Fibroblast of lung (primary cell): ENCODE measurements at places on chromosomes 4 and X. TPM values are rescaled to one million over a fixed set of nuclear protein-coding genes. Genes with fewer than 3 reads are reported as not detected.

- DNase-seq: no peak
Measured at GRCh38 chr4:3824521-3825270, 58.5 kb downstream of the ADRA2C start.

- peak; percentile 58 for DNase-seq
Measured at GRCh38 chr4:107689912-107690587, 30.0 kb downstream of the PAPSS1 start.

GRCh38 chrX:7545564-7545963, 297.4 kb upstream of the VCX start:
- DNase-seq: no peak

DNA sequence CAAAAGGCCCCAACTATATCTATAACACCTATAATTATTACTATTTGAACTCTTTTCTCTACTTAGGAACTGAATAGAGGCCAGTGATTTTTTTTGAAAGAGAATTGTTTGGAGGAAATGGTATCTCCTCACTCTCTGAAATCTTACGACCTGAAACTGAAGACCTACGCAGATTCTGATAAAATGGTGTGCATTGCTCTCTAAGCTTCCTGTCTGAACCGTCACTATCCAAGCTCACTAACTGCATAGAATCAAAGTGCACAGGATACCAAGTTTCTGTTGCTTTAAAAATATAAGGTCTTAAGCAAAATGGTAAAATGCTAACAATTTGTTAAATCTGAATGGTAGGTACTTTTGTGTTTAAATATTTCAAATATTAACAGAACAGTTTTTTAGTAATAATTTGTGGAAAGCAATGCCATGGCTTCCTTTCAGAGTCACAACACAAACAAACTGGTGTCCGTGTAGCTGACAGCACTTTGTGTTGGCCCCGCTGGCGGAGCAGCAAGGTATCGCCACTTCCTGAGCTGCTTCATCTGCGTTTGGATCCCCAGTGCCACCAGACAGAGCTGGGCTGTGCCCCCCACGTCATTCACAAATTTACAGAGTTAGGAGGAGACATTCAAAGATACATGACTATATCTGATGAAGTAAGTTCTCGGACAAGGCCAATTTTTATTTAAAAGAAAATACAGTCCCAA, 313.9 kb downstream of the FBXW7 start:
- no peak for DNase-seq

DNA sequence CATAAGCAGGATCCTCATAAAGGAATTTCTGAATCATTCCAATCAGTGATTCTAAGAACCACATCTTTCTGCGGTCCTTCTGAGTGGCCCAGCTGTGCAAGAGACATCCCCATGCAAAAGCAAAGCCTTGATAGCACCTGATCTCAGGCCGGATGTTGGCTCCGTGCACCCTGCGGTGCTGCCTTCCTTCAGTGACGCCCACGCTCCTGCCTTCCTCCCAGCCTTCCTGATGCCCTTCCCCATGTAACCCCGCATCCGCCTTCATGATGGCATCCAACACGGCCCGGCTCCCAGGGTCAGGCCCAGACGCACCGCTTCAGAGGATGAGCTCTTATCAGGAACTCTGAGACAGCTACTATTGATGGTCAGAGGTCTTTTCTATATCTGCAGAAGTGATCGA, 20.4 kb upstream of the CYP4V2 start:
- DNase-seq: no peak

DNA sequence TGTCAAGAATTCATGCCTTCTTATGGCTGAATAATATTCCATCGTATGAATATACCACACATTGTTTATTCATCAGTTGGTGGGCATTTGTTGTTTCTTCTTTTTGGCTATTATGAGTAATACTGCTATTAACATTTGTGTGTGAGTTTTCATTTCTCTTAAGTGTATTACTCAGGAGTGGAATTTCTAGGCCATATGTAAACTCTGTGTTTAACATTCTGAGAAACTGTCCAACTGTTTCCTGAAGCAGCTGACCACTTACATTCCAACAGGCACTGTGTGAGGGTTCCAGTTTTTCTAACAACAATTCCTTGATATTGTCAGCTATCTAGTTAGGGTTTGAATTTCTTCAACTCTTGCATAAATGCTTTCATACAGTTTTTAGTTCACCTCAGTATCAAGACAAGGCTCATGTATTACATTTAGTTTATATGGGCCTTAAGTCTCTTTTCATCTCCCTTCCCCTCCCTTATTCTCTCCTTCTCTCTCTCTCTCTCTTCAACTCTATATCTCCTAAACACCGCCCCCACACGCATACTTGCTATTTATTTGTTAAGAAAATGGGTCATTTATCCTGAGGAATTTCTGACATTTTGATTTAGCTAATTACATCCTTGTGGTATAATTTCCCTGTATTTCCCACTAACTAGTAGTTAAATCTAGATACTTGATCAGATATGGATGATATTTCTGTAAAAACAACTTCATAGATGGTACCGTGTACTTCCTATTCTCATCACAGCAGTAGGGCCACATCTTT, 77.4 kb downstream of the WDR19 start:
- peak; percentile 24 for DNase-seq

DNA sequence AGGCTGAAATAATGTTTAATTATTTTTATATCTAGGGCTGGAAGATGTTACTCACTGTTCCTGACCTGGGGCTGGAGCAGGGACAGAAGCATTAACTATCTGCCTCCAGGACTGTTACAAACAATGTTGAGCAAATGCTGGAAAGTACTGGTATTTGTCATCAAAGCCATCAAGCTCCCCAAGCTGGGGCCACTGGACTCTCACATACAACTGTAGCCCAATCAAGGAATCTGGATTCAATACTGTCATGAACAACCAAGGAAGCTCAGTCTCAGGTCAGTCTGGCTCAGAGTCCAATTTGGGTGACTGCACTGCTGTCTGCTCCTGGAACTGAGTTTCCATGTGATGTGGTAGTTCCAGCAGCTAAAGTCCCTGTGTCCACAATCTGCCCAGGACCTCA, 50.4 kb downstream of the APOO start:
- no peak for DNase-seq

GRCh38 chr4:98519268-98519977, 139.0 kb downstream of the TSPAN5 start:
- DNase-seq: peak; percentile 96

The KLHL13 gene
- total RNA-seq: 8.2 and 22.5 TPM in 2 replicates

- DNase-seq: no peak
Measured at GRCh38 chr4:3835527-3836405, 69.6 kb downstream of the ADRA2C start.

DNA sequence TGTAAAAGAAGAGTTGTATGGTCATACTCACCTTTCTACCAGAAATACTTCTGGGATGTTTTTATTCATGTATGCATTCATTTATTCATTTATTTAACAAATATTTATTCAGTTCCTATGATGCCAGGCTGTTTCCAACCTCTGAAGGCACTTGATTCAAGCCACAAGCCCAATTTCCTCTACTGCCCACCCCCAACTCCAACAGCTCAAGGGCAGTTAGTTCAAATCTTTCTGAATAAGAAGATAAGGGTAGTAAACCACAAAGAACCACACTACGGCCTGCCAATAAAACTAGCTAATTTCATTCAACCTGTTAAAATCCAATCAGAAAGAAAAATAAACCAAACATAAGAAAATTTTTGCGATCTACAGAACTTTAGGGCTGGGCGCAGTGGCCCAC, 31.2 kb downstream of the LRBA start:
- no peak for DNase-seq

The FRG1 gene
- total RNA-seq: 21.0 and 30.3 TPM in 2 replicates

The CSN1S1 gene
- total RNA-seq: not detected in 2 replicates

- DNase-seq: no peak
Measured at GRCh38 chrX:120732879-120733278, 103.0 kb upstream of the C1GALT1C1 start.

The TCEAL7 gene
- 32.5 and 52.6 TPM in 2 replicates for total RNA-seq

The OTC gene
- not detected in 2 replicates for total RNA-seq

GRCh38 chrX:53048169-53049126, at the start of gene GPR173:
GPR173 (plus strand) TSS chrX:53048789; CDS start chrX:53076622, 27,833 bp downstream.
- peak; percentile 81 for DNase-seq
